ENCODE measurements at places on chromosomes 16 and 17.
A peak's percentile ranks its signal among the peaks of the same experiment; 100 is the strongest.

DNA sequence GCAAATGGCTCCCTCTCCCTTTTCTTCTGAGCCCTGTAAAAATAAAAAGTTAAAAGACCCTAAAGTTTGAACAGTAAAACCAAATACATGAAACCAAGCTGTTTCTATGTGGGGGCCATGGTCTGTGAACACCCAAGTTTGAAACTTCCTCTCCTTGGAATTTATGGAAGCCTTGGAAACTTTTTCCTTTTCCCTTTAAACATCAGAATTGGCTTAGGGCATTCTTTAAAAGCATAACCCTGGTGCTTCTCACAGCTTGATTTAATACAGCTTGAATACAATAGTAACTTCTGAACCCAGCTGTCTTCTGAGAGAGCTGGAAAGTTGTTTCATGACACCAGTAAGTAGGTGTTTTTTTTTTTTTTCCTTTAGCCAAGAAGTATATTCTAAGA lies 26.5 kb downstream of the NKD1 start:
- no peak for DNase-seq

DNA sequence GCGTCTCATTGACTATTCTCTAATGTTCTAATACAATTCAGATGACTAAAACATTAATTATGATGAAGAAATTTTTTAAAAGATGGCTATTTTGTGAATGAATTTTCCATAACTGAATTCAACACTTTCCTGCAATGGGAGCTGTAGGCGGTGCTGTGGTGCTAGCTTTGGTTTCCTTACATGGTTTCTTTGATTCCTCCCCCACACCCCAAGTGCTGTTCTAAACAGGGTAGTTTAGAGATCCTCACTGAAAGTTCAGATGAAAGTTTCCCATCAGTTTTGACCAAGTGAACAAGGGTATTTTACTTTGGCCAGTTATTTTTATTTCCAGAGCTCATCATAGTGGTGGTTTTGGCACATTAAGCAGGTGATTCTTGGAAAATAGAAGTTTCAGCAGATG lies 26.0 kb upstream of the MRC2 start:
- no peak for DNase-seq

DNA sequence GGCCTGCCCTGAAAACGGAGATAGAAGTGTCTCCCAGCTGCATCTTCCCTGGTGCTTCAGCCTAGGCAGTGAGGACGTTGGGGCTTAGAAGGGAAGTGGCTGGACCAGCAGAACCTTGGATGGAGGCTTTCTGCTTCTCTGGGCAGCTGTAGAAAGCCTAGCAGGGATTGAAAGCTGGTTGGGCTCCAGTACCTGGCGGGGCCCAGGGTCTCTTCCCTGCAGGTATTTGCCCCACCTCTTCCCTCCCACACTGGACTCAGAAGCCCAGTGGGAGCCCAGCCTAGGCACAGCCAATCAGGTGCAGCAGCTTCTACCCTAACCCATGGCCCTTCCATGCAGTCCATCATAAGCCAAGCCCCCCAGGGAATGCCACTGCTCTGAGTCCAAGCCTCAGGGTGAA lies 190.3 kb upstream of the IRX6 start:
- no peak for DNase-seq

DNA sequence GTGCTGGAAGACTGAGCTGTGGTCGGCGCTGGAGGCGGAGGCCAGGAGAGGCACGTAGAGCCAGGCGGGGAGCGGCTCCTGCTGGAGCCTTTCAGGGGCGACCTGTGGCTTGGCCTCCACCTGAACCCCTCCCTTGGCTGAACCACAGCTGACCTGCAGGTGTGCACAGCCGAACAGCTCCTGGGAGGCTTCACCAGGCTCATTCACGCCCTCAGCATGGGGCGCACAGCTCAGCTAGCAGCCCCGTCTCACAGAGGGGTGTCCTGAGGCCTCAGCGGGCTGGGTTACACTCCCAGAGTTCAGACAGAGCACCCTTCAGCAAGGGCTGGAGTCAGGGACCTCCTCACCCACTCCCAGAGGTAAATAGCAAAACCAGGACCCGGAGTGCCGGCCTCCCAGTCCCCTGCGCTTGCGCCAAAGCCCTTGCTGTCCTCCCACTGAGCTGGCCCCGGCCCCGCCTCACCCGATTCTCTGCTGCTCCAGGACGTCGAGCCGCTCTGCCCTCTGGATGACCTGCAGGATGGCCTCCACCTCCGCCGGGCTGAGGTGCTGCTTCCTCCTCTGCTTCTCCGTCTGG lies 31.7 kb downstream of the RPH3AL start:
- DNase-seq = no peak

- peak; percentile 96 for DNase-seq
Observed at GRCh38 chr17:75096082-75096625, 8.4 kb downstream of the SLC16A5 start.
